ENCODE measurements at places on chromosomes 6 and 20.

DNA sequence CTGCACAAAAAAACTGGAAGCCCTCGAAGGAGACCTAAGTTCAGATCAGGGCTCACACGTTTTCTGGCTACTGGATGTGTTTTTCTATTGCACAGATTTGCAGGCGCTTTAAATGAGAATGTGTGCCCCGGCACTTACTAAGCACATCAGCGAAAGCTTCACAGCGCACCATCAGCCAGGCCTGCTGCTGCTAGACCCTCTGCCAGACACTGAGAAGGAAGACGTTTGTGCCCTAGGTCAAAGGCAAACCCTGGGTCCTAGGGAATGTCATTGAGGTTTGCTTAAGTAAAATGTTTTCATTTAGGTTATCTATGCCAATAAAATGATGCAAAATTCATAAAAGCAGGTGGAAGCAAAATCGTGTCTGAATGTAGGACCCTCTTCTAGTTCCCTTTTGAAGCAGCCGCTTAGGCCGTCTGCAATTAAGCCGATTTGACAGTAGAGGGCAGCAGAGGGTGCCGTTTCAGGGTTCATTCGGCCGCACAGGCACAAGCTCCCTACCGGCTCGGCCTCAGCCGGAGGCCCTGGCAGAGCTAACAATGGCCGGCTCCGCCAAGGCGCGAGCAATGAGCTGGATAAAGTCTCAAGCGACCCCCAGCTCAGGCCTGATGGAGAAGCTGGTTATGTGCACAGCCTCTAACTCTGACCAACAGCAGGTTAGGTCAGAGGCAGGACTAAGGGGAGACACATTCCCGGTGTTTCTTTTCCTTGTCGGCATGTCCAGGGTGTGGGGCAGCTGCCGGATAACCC lies 107.2 kb upstream of the FOXA2 start:
- peak; percentile 83 for DNase-seq

- DNase-seq, result no peak
These were observed 34.1 kb downstream of the RAB44 start for GRCh38 chr6:36731622-36732310.

DNA sequence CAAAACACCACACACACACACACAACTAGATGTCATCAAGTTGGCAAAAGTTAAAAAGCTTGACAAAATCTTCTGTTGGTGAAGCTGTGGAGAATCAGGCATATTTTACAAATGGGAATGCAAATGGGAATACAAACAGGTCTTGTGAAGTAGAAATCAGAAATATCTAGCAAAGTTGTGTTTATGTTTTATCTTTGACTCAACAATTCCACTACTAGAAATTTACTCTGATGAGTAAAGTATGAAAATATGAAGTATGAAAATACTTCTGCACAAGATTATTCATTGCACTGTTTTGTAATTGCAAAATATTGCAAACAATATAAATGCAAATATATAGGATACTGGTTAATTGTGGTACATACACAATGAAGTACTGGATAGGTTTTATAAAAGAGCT lies 1166.0 kb upstream of the GJE1 start:
- no peak for DNase-seq

DNA sequence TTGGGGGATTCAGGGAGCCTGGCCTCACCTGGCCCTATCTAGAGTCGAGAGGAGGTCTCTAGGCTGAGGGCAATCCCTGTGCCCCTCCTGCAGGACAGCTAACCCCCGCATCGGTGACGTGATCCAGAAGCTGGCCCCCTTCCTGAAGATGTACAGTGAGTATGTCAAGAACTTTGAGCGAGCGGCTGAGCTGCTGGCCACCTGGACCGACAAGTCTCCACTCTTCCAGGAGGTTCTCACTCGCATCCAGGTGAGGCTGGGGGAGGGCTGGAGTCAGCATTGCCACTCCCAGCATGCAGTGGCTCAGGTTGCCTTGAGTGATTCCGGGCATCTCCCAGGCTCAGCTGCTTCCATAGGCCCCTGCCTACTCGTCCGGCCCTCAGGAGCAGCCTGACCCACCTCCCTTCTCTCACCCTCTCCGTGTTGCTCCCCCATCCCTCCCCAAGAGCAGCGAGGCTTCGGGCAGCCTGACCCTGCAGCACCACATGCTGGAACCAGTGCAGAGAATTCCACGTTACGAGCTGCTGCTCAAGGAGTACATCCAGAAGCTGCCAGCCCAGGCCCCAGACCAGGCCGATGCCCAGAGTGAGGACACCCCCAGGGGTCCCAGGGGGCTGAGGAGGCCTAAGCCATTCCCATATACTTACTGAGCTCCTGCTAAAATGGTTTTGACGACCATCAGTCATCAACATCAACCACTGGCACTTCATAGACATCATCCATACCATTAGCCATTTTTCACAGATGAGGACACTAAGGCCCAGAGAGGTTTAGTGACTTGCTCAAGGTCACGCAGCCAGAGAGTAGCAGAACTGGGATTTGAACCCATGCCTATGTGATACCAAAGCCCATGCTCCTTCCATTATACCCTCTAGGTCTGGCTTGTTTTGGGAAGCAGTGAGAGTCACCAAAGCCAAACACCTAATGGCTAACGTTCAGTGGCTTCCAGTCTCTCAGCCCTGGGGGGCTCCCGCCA lies 8.3 kb downstream of the FGD2 start:
- DNase-seq, result no peak
